ENCODE measurements at places on chromosomes 7 and 10.

DNA sequence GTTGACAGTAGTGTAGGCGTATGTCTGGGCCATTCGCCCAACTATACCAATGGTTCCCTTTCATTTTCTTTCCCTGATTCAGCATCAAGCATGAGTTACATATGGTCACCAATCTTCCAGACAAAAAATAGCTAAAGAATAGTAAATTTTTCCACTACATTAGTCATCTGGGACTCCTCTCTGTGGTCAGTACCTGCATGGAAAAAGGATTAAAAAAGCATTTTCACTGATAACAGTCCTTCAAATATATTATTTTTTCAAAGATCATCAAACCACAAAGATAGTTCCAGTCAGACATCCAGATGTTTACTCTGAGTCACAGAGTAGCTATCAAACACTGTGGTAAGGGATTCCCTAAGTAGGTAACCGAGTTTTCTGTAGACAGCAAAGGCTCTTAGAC is 302.6 kb upstream of the SEMA3D start:
- DNase-seq, result no peak

GRCh38 chr10:24385776-24386175 is 176.8 kb downstream of the KIAA1217 start:
- DNase-seq, result no peak

- DNase-seq, result no peak
These were observed 58.9 kb downstream of the MPP7 start for GRCh38 chr10:28243923-28244322.

GRCh38 chr10:31926765-31927564 is 1.7 kb downstream of the ARHGAP12 start:
- DNase-seq, result no peak

DNA sequence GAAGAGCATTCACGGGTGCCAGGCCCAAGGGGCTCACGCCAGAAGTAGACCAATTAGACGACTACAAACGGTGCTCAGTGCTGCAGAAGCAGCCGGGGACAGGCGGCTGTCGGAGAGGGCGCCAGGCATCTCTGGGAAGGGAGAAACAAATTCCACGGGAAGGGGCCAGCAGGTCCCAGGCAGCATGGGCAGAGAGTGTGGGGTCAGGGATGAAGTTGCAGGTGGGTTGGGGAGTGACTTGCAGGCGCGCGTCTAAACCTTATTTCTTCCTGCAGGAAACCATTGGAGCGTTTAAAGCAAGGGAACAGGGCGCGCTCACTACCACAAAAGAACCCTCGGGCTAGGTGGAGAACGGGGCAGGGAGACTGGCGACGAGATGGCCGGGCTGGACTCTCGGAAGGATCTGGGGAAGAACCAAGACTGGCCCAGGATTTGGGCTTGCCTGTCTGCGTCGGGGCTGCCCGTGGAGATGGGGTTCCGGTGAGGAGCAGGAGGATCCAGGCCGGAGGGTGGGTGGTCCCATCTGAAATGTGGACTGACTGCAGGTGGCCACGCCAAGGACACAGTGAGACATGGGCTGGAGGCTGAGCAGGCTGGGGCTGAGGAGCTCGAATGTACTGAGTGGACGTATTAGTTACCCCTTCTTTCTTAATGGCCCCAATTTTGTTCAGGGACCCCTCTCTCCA is 116.3 kb upstream of the DIP2C start:
- no peak for DNase-seq

DNA sequence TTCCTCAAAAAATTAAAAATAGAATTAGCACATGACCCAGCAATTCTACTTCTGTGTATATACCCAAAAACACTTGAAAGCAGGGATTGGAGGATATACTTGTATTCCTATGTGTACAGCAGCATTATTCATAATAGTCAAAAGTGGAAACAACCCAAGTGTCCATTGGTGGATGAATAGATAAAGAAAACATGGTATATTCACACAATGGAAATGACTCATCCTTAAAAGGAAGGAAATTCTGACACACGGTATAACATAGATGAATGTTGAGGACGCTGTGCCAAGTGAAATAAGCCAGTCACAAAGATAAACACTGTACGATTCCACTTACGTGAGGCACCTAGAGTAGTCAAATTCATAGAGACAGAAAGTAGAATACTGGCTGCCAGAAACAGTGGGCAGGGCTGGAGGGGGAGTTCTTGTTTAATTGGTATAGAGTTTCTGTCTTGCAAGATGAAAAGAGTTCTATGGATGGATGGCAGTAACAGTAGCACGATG is 26.6 kb upstream of the KAT6B start:
- DNase-seq, result no peak

DNA sequence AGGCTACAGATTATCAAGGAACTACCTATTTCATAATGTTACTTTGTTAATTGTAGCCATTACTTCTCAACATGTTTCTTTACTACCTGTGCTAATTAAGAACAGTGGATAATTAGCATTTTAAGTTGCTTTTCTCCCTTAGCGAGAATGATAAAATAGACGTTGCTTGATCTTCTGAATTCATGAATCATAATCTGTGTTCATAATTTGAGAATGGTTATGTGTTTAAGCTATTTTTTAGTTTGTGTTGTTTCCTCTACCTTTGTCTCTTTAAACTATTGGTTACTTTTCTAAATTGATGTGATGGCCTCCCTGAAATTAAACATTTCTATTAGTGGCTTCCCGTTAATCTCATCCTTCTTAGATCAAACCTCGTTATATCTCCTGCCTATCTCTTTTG is at the start of gene ZRANB1:
Gene ZRANB1 (plus strand): TSS at position 301 of the 400 bp plus-strand sequence. CDS start 371 bp downstream, outside the sequence.
- DNase-seq, result no peak

DNA sequence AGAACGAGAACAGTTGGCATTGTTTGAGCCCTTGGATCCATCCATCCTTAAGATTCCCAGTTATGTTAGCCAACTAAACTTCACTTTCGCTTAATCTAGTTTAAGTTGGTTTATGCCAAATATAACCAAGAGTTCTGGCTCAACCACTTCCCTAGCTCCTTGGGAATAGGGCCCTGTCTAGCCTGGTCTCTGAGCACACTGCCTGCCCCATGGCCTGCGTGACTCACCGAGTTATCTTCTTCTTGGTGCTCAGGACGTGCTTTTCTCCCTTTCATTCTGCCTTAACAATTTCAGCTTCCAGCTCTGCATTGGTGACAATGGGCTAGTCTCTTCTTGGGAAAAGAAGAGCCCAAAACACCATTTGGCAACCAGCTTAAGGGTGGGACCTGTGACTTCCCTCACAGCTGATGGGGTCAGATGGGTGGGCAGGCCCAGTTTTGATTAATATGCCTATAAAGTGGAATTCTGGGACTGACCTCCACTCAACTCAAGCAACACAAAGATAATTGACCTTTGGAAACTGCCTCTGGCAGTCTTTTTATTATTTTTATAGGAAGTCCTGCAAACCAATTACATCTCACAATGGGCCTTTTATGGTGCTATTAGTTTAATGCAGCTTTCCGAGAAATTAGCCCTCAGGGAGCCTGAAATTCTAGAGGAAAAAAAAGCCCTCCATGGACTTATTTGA is 126.4 kb downstream of the CFAP58 start:
- DNase-seq, result no peak

- DNase-seq, result no peak
These were observed 169.2 kb downstream of the SND1 start for GRCh38 chr7:127821146-127821545.

DNA sequence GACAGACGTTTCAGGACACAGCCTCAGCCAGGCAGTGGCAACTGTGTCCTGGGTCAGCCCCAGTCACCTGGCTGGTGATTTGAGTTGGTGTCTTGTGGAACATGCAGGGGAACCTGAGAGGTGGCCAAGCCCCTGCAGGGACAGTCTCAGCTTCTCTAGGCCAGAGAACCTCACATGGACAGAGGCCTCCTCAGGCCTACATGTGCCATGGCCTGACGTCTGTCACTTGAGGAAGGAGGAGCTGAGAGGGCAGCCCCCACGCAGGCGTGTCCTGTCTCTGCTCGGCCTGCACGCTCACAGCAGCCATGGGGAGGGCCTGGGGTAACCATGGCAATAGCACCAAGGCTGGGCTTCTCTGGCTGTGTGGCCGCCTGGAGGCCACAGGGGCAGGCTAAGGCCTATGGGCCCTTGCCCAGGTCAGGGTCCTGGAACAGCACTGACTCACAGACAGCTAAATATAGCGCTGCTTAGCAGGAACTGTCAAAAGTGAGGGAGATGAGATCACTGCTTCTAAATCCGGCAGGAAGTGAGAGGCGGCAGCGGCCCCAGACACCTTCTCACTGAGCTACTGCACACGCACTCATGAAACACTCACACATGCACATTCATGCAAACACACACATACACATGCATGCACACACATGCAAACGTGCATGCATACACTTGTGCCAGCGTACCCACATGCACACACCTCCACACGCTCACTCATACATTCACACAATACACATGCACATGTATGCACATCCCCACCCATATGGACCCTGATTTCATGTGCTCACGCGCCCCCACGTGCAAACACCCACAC is 57.0 kb downstream of the YKT6 start:
- no peak for DNase-seq

- DNase-seq, result no peak
These were observed 60.8 kb downstream of the NRCAM start for GRCh38 chr7:108395426-108395825.

DNA sequence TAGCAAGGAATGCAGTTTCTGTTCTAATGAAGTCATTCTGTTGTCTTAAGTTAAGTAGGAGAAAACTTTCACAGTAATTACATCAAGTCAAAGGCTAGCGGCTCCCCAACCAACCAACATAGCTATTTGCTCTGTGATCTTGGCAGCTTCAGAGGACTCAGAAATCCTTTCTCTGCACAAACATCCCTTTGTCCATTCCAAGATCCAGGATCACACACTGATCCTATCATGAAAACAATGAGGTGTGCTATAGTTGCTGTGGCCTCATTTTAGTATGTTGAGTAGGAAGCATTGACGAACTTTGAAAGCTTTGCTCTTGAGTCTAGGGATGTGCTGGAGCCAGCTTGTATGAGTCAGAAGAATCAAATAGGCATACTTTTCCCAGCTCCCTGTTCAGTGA is 218.2 kb upstream of the PRSS58 start:
- no peak for DNase-seq

DNA sequence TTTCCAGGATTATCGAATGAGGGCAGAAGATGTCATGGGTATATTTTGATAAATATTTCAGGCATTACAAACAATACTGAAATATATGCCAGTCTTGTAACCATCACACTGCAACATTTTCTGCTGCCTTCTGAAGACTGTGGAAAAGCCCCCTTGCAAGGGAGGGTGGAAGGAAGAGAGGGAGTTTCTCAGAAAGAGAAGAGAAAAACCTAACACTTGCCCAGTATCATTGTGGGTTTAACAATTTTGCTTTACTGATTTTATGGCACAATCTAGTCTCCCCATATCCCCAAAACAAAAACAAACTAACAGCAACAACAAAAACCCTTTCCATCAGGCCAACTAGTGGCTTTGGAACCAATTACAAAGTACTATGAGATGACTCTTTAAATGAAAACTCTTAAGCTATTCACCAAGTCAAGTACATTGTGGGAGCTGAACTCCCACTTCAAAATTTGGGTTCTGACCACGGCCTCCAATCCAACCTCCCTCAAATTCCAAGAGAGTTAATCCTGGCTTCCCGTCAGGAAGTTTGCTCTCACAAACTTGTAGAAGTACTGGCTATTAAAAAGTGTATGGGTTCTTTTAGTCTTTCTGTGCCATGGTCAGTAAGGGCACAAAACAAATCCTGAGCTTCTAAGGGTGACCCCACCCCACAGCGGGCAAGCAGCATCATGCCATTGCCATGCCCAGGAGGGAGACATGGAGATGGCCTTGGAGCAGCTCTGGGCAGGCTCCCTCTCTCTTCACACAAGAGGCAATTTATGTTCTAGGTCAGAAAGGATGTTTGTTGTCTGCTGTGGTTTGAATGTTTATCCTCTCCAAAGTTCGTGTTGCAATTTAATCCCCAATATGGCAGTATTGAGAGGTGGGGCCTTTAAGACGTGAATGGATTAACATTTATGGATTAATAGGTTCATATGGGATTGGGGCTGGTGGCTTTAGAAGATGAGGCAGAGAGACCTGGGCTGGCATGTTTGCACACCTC is 96.3 kb downstream of the JAZF1 start:
- no peak for DNase-seq

DNA sequence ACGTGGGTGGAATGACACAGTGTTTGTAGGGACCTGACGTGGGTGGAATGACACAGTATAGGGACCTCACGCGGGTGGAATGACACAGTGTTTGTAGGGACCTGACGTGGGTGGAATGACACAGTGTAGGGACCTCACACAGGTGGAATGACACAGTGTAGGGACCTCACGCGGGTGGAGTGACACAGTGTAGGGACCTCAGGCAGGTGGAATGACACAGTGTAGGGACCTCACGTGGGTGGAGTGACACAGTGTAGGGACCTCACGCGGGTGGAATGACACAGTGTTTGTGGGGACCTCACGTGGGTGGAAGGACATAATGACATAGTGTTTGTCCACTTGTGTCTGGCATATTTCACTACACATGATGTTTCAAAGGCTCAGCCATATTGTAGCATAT is 19.3 kb downstream of the PPP2R2D start:
- DNase-seq, result no peak

- no peak for DNase-seq
These were observed 81.5 kb upstream of the DIP2C start for GRCh38 chr10:770975-771374.

GRCh38 chr10:122271076-122271475 is at the start of gene BTBD16:
BTBD16 (plus strand) TSS chr10:122271296; CDS start chr10:122275082, 3,786 bp downstream.
- DNase-seq, result no peak

DNA sequence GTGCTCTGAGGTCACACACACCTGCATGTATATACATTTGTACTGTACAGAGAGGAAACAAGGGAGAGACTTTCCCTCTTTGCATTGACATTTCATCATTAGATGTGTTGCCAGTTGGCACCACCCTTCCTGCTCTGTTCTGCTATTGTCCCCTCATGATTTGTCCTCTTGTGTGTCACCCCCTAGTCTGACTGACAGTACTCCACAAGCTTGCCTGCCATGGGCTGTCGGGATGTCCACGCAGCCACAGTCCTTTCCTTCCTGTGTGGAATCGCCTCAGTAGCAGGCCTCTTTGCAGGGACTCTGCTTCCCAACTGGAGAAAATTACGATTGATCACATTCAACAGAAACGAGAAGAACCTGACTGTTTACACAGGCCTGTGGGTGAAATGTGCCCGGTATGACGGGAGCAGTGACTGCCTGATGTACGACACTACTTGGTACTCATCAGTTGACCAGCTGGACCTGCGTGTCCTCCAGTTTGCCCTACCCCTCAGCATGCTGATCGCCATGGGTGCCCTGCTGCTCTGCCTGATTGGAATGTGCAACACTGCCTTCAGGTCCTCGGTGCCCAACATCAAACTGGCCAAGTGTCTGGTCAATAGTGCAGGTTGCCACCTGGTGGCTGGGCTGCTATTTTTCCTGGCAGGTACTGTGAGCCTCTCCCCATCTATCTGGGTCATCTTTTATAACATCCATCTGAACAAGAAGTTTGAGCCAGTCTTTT is 9.4 kb downstream of the CLDN12 start:
- DNase-seq, result peak; percentile 18

GRCh38 chr10:35533565-35533964 is 71.6 kb upstream of the GJD4 start:
- no peak for DNase-seq
